GDM1 (cell line): ENCODE measurements at places on chromosomes 6 and 20.

- DNase-seq: no peak
Observed at GRCh38 chr6:157898169-157898568, 75.1 kb downstream of the SNX9 start.

DNA sequence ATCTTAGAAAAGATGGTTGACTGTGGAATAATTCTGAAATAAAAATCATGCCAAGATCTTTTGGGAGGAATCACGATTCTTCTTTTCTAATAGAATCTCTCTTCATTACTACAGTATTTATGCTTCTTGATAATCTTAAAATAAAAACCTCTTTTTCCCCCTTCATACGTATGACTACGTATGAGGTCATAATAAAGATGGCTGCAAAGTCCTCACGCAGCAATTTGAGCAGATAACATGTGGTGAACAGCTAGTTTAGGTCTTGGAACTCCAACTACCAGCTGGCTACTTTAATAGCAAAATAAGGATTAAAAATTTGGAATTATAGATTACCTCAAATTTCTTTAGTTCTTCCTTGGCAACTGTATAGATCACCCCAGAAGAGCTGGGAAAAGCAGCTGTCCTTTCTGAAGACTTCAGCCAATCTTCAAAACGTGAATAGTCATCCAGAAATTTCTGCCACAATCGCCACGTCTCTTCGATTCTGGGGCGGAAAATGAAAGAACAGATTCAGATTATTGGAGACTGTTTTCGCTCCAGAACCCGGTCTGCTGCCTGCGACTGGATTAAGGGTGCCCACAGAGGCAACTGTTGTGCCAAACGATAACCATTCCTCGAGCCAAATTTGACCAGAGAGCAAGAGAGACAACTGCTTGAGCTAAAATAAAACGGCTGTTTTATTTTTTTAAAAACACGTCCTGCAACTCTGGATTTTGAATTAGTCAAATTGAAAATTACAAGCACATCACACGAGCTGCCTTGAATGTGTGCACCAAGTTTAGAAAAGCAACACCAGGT lies 347.3 kb downstream of the ESR1 start:
- no peak for DNase-seq

DNA sequence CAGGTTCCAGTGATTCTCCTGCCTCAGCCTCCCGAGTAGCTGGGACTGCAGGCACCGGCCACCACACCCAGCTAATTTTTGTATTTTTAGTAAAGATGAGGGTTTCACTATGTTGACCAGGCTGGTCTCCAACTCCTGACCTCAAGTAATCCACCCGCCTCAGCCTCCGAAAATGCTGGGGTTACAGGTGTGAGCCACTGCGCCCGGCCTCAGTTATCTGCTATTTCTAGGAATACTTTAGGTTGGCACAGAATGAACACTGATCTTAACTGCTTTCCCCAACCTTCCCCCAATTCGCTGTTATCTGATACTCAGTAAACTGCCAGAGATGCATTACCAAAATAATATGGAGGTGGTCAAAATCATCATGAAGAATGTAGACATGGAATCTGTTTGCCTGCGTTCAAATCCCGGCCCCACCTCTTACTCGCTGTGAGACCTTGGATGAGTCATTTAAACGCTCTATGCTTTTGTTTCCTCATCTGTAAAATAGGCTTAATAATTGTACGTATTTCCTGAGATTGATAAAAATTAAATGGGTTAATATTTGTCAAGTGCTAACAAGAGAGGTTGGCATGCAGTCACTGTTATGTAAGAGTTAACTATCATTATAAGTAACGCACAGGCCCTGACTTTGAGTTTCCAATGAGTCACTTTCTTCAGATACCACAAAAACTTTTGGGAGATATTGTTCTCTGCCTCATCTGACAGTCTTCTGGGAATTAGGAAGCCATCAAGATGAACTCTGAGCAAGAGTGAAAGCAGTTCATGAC lies 44.5 kb upstream of the NCOA3 start:
- no peak for DNase-seq

GRCh38 chr20:41165001-41165882 lies 27.9 kb downstream of the PLCG1 start:
- DNase-seq: no peak

DNA sequence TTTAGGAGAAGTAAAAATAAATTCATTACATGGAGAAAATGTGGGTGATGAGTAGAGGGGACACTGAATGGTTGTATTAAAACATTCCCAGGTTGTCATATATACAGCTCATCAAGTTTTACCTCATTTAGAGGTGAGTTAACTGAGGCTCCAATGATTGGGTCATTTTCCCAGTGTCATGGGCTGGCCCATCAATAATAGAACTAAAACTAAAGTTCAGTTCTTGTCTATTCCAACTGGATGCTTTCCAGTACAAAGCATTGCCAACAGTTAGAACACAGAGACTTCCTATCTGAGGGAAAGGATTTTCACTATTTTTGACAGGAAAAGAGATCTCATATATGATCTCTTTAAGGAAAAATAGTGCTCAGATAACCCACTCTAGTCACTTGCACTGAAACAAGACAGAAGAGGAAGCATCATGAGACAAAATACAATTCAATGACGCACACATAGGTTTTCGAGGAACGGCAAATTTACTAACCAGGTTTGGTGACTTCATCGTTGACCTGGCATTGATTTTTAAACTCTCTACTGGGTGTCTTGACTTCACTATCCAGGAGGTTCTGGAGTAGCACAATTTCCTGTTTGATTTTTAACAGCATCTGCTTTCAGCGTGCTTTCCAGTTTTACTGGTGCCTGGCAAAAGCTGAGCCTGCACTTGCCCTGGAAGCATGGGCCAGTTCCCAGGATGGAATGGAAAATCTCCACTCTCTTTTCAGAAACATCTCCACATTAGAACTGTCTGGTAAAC lies 195.5 kb upstream of the FBXL4 start:
- DNase-seq: no peak

- DNase-seq: no peak
Observed at GRCh38 chr20:3808544-3808943, 11.8 kb upstream of the AP5S1 start.

DNA sequence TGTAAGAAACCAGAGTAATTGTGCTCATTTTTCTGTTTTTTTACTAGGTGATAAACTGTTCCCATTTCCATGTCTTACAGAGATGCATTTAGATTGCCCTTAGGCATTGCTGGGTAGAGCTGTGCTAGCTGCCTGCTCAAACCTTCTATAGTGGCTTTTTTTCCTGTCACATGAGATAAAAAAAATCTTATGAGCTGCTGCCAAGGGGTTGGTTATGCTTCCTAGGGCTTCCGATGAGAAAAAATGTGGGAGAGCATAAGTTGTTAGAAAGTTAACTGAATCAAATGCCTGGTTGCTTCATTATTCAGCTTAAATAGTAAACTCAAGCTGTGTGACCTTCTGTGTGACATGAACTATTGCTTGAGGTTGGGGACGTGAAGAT lies 50.0 kb upstream of the NOX3 start:
- no peak for DNase-seq

DNA sequence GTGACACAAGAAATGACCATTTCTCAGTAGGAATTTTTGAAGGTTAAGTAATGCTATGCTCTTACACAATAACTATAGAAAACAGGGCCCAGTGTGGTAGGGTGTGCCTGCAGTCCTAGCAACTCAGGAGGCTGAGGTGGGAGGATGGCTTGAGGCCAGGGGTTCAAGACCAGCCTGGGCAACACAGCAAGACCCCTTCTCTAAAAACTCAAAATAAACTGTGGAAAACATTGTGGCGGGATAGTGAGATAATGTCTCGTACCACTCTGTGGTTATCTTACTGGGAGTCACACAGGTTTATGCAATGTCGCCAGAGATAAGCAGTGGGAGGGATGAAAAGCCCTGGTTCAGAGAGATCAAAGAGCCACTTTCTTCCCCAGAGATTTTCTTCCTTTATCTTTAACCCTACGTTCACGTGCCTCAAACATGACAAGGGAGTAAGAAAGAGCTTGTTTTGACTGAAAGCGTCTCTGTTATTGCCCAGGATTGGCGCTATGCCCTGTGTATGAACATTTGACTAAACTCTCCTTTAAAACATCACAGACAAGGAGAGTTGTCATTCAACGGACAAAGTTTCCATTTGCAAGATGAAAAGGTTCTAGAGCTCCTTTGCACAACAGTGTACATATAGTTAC lies 13.9 kb downstream of the GCM1 start:
- DNase-seq: no peak

- DNase-seq: no peak
Observed at GRCh38 chr6:127182501-127182900, 64.0 kb downstream of the RSPO3 start.

GRCh38 chr20:58306421-58307261 lies 2.9 kb upstream of the RAB22A start:
- DNase-seq: peak; percentile 43

- no peak for DNase-seq
Observed at GRCh38 chr6:104625536-104625935, 234.2 kb downstream of the HACE1 start.

DNA sequence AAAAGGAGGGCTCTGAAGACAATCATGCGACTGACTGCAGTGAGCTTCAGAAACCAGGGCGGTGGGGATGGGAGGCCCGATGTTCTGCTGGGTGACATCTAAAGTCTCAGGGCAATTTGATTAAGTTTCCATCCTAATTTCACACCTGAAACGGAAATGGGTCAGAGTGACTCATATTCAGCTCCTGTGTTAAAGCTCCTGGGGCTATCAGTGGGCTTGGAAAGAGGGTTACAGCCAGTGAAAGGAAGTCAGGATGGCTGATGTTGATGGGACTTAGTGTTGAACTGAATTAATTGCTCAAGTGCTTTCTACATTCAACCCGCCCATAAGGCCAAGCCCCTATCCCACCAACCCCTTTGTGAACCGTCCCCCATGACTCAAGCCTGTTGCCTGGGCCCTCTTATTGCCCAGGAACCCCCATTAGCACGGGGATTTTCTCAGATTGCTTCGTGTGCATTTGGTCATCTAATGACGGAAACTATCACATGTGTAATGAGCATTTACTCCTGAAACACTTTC lies 47.1 kb upstream of the TBC1D7 start:
- DNase-seq: no peak

DNA sequence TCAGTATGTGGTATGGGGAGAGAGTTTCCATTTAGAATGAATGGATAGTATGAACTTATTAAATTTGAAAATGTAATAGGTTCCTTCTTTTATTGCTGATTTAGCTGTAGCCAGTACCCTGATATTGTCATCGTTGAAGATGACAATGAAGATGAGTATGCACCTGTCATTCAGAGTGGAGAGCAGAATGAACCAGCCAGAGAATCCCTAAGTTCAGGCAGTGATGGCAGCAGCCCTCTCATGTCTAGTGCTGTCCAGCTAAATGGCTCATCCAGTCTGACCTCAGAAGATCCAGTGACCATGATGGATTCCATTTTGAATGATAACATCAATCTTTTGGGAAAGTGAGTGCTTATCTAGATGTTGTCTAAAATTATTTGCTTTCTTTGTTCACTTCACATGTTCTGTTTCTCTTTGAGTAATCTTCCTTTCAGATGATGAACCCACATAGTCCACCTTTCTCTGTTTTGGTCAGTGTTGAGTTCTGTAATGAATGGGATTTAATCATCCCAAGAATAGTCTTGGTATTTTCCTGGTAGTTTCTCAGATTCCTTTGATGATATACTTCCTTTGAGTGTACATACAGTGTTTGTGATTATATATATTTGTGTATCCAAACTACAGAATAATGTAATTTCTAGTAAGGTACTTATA lies 23.3 kb downstream of the HSF2 start:
- no peak for DNase-seq

GRCh38 chr6:35662999-35663398 lies 25.7 kb downstream of the FKBP5 start:
- no peak for DNase-seq

GRCh38 chr6:167682125-167682524 lies 144.6 kb upstream of the AFDN start:
- DNase-seq: no peak

- DNase-seq: no peak
Observed at GRCh38 chr6:113122060-113122459, 735.1 kb upstream of the MARCKS start.

GRCh38 chr6:74733830-74734620 lies 471.8 kb downstream of the COL12A1 start:
- no peak for DNase-seq

GRCh38 chr6:52577778-52578463 lies 1.1 kb upstream of the TRAM2 start:
- no peak for DNase-seq

DNA sequence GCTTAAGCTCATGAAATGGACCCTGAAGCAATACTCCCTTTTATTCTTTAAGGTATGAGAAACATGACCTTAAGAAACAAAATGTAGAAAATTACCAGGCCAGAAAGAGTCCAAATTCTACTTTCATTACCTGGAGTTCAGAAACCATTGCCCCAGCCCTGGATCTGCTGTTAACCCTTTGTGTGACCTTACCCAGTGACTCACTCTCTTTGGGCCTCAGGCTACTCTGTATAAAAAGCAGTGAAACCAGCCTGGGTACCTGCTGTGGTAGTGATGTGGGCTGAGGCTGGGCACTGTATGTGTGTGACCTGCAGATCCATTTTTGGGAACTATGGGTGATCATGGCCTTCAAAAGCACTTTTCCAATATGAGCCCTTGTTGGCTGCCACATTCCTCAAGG lies 47.2 kb downstream of the SLC9A8 start:
- DNase-seq: no peak

- no peak for DNase-seq
Observed at GRCh38 chr6:49269190-49269589, 193.9 kb downstream of the MMUT start.

GRCh38 chr20:47557791-47558190 lies 56.1 kb downstream of the NCOA3 start:
- DNase-seq: no peak

DNA sequence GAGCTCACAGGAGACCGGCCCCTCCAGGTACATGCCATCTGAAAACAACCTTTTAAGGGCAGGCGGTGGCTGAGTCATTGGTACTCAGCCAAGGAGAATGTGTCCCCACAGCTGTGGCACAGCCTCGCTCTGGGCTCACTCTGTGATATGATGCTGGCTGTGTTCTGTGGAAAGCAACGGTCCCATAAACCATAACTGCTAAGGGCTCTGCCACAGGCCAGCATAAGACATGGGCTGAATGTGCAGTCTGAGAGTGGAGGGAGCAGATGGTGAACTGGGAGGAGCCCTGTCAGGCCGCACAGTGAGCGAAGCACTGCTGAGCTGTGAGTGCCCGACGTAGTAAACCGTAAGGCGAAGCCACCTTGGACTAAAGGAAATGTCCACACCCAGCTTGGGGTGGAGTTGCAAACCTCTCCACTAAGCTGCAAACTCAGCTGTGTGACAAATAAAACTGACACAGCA lies 375.8 kb downstream of the THBS2 start:
- no peak for DNase-seq

DNA sequence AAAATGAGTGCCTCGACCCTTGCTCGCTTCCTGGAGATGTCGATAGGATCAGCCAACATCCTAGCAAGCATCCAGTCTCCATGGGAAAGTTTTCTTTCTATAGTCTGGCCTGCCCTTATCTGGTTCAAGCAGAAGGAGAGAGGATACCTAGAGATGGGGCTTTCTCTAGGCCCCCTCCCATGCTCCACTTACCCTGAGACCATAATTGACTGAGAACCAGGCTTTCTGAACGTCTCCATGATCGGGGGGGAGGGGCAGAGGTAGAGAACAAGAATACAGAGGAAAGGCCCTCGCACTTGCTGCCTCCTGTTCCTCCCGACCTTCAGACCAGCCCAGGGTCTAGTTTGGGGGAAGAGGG lies 31.6 kb upstream of the EPB41L1 start:
- DNase-seq: no peak
